Bronchial epithelial cell (primary cell): ENCODE measurements at places on chromosomes 12 and 14. TPM values are rescaled to one million over a fixed set of nuclear protein-coding genes. Genes with fewer than 3 reads are reported as not detected.

The LBHD2 gene
- not detected in 2 replicates for total RNA-seq

The CD69 gene
- total RNA-seq = not detected in 2 replicates

The DDN gene
- 0.13 and 0.26 TPM in 2 replicates for total RNA-seq

The GPR132 gene
- total RNA-seq = 0.13 TPM in 1 of 2 replicates, not detected in the other

The TPH2 gene
- total RNA-seq = not detected in 2 replicates

The COL2A1 gene
- under 0.01 TPM in 2 replicates for total RNA-seq

The FOXG1 gene
- not detected in 2 replicates for total RNA-seq

The FERMT2 gene
- 13.8 and 24.0 TPM in 2 replicates for total RNA-seq

The NOVA1 gene
- total RNA-seq = under 0.01 TPM in 1 of 2 replicates, not detected in the other

The KRT73 gene
- total RNA-seq = not detected in 2 replicates

The PPFIA2 gene
- 0.26 TPM in 1 of 2 replicates, not detected in the other for total RNA-seq

DNA sequence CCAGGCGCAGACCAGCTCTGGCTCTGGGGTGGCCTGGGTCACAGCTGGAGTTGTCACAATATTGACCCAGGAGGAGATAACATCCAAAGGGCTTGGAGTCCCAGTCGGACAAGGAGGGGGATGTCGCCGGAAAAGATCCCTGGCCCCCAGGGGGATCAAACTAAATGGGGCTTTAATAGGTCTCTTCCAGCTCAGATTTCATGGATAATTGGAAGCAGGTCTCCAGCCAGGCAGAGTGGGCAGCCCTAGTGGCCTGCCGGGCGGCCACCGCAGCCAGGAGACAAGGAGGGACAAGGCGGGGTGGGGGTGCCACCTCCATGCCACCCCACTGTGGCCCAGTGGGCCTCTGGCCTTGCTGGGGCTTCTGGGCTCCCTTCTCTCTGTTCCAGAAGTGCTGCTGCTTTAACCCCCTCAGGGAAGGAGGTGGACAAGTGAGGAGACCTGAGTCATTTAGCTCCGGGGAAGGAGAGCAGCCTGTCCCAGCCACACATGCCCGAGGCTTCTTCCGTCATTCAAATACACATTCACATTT, 23.1 kb upstream of the PGF start:
- no peak for DNase-seq

GRCh38 chr14:100654814-100655740, 67.9 kb upstream of the BEGAIN start:
- DNase-seq = no peak

GRCh38 chr12:57864442-57865083, 18.0 kb upstream of the CTDSP2 start:
- DNase-seq = no peak

GRCh38 chr14:89750281-89750755, 204.2 kb downstream of the EFCAB11 start:
- DNase-seq = no peak

DNA sequence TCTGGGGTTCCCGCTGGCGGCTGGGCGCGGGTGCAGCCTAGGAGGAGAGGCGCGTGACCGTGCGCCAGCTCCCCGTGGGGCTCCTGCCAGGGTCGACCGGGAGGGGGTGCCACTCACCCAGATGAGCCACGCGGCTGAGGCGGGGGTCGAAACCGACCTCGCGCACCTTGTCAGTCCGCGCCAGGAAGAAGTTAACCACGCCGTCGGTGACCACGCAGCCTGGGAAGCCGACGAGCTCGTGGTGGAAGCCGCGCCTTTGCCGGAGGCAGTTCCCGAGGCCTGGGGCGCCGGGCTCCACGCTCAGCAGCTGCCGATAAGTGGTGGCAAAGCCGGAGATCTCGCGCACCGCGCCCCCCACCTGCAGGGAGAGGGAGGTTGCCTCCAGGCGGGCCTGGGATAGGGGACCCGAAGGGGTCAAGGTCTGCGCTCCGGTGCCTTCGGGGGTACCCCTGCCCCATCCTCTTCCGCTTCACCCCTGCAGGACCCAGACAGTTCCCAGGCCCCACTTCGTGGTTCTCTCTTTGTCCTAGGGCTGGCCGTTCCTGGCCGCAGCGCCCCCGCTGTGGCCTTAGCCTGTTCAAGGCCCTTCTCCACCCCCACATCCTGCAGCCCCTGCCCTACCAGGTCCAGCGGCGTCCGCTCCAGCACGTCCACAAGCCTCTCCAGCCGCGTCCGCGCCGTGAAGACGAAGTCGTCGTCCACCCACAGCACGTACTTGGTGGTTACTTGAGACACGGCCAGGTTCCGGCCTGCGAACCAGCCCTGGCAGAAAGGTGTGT, 5.3 kb downstream of the B4GALNT1 start:
- DNase-seq = no peak

DNA sequence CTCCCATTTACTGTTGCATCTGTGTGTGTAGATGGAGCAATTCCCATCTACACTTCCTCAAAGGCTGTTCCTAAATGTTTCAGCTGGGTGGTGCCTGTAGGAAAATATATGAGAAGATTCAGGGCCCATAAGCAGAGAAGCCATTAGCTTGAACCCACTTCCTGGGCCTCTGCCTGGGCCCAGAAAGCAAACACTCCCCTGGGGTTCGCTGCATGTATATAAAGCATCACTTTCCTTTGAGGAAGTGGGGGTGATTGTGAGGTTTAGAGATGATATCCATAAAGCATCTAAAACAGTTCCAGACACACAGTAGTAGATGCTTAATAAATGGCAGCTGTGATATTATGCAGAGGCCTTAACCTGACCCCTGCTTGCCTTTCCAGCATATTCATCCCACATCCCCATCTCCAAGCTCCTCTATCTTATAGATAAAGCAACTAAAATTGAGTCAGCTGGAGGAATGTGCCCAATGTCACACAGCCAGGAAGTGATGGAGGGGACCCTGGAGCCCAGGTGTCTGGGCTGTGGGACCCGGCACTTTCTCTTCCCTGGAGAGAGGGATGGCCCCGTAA, 280.0 kb upstream of the CRY1 start:
- no peak for DNase-seq

GRCh38 chr12:66017736-66018135, 112.8 kb downstream of the LLPH start:
- DNase-seq = no peak

DNA sequence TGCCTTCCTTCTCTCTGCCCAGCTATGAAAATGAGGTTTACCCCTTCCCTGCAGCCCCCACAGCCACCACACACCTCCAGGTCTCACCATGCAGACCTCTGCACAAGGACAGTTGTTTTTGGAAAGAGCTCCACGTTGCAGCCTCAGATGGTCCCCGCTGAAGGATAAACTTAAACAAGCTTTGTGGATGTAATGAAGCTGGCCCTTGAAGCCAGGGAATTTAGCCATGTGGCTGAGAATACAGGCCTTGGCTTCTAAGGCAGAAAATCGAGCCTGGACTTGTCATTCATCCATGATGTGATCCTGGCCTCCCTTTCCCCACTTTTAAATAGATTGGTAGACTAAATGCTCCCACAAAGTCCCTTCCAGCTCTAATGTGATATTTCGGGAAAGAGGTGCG, 79.4 kb downstream of the TBX3 start:
- DNase-seq = no peak

DNA sequence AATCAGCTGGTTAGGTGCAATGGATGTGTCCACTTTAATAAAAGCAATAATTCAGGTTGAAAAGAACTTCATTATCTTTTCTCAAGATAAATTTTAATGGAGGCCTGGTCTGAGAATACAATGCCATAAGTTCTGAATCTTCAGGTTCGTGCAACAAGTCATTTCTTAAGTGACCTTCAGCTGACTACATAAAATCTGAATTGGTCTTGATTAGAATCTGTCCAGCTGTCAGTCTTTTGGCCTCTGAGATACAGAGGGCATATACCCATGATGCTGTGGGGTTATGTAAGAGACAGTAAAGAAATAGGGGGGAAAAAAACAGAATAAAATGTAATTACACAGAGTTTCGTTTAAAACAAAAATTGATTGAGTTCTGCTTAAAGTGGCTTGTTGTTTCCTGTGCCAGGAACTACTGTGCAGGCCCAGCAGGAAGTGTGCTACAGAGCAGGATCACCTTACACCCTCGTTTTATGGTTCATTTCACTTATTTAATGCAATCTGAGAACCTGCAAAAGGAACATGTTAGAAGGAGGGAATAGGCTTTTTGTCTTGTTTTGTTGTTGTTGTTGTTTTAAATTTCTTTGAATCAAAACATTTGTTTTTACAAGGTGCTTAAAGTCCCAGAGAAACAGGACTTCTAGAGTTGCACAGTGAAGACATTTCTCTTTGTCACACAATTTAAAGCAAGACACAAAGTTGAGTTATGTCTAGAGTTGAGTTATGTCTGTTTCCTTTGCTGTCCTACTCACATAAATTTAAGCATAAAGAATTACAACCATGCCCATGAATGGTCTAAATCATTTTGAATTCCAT, 64.2 kb downstream of the LGR5 start:
- DNase-seq = no peak

- no peak for DNase-seq
Measured at GRCh38 chr14:39664646-39665045, 232.4 kb upstream of the FBXO33 start.

GRCh38 chr14:50045039-50045711, 71.2 kb downstream of the VCPKMT start:
- peak; percentile 66 for DNase-seq

- DNase-seq = no peak
Measured at GRCh38 chr12:104994336-104994735, 8.2 kb downstream of the NOPCHAP1 start.

GRCh38 chr12:110149086-110149660, 25.0 kb downstream of the IFT81 start:
- no peak for DNase-seq

GRCh38 chr12:130936561-130936960, 17.1 kb upstream of the ADGRD1 start:
- DNase-seq = no peak

- DNase-seq = peak; percentile 96
Measured at GRCh38 chr14:93959239-93960107, 16.9 kb downstream of the ASB2 start.

GRCh38 chr12:43896496-43896895, 60.6 kb downstream of the TMEM117 start:
- DNase-seq = no peak

- no peak for DNase-seq
Measured at GRCh38 chr12:5908251-5908650, 36.8 kb downstream of the ANO2 start.

- no peak for DNase-seq
Measured at GRCh38 chr12:111741235-111741812, 25.4 kb upstream of the ALDH2 start.

GRCh38 chr12:2666411-2666810, 128.4 kb upstream of the FKBP4 start:
- no peak for DNase-seq

DNA sequence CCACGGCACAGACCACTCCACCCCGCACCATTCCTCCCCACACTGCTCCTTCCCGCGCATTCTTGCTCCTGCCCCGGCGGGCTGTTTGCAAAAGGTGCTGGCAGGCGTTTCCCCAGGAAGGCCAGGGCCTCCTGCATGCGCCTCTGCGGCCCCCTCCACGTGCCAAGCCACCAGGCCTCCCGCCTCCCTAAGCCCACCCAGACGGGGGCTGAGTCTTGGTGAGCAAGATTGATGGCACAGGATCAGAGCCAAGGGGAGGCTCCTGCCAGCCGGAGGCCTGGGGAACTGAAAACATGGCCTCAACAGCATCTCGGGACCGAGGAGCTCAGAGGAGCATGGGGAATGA, 328.3 kb upstream of the DIO3 start:
- DNase-seq = no peak

GRCh38 chr14:72111911-72112310, 179.7 kb downstream of the RGS6 start:
- DNase-seq = no peak

- no peak for DNase-seq
Measured at GRCh38 chr12:59375633-59376032, 220.2 kb upstream of the SLC16A7 start.

GRCh38 chr12:29103539-29103974, 45.5 kb upstream of the FAR2 start:
- no peak for DNase-seq

- no peak for DNase-seq
Measured at GRCh38 chr14:59148334-59148900, 40.0 kb upstream of the DAAM1 start.

DNA sequence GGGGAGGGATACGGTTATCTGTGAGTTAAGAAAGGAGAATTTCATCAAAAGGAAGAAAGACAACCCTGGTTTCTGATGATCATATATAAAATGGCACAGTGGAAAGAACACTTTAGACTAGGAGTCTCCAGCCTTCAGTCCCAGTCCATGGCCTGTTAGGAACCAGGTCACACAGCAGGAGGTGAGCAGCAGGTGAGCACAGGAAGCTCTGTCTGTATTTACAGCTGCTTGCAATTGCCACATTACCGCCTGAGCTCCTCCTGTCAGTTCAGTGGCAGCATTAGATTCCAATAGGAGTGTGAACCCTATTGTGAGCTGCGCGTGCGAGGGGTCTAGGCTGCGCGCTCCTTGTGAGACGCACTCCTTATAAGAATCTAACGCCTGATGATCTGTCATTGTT, 137.9 kb downstream of the BTG1 start:
- DNase-seq = no peak

DNA sequence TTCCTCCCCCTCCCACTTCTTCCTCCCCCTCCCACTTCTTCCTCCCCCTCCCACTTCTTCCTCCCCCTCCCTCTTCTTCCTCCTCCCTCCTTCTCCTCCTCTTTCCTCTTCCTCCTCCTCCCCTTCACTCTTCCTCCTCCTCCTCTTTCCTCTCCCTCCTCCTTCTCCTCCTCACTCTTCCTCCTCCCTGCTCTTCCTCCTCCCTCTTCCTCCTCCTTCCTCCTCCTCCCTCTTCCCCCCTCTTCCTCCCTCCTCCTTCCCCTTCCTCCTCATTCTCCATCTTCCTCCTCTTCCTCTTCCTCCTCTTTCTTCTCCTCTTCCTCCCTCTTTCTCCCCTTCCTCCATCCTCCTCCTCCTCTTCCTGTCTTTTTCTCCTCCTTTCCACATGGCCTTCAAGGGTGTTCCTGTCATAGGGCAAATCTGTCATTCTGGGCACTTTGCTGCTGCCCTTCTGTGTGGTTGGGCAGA, 111.4 kb downstream of the PHETA1 start:
- DNase-seq = no peak

DNA sequence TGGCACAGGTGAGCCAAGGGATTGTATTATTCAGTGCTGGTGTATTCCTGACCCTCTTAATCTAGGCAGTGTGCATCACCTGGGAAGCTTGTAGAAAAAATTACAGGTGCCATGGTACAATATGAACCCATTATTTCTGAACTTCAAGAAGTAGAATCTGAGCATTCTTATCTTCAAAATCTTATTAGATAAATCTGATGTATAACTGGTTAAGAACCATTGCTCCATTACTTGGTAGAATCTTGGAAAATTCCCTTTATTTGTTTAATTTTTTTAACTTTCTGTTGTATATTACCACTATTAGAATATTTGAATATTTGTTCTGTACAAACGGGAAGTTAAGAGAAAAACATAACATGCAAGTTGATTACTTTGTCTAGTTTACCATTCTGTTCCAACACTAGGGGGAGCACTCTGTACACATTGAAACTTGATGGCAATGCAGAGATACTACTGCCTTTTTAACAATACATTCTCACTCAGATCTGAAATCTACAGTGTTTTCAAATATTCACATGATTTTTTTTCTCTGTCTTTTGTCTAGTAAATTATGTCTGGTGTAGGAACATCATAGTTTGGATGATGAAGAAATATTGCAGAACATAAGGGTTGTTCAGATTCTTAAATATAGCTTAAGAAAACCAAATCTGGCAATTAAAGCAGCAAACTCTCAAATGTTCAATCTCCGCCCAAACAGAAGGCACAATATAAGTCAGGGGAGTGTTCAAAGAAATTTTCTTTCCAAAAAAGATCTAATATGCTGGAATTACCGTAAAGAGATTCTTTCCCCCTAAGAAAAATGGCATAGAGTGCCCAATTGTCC, 196.6 kb downstream of the PCNX1 start:
- peak; percentile 62 for DNase-seq

GRCh38 chr12:54535474-54535873, 13.9 kb upstream of the PDE1B start:
- DNase-seq = no peak
